ENCODE measurements at places on chromosomes 4 and X.
A peak's percentile ranks its signal among the peaks of the same experiment; 100 is the strongest.

- no peak for DNase-seq
Observed at GRCh38 chr4:121737846-121738554, 27.0 kb downstream of the SMIM43 start.

- DNase-seq: peak; percentile 60
Observed at GRCh38 chr4:34720571-34720970, 1523.7 kb downstream of the ARAP2 start.

GRCh38 chrX:70762285-70762684 is 146.2 kb downstream of the TEX11 start:
- no peak for DNase-seq

DNA sequence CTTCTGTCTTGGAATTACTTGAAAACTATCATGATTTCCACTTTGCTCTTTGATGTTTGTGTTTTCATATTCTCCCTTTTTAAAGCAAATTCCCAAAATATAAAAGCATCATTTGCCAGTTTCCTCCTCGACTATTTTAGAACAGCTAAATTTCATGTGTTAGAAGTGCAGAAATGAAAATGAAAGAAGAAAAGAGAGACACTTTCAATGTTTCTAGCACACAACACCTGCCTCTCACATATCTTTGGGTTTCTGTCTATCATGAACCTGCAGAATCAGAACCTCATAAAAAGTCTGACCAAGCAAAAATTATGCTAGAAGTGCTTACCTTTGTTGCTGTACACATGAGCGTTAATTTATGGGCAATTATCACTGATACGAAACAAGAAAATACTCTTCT is 1.9 kb upstream of the NEUROG2 start:
- DNase-seq: no peak

DNA sequence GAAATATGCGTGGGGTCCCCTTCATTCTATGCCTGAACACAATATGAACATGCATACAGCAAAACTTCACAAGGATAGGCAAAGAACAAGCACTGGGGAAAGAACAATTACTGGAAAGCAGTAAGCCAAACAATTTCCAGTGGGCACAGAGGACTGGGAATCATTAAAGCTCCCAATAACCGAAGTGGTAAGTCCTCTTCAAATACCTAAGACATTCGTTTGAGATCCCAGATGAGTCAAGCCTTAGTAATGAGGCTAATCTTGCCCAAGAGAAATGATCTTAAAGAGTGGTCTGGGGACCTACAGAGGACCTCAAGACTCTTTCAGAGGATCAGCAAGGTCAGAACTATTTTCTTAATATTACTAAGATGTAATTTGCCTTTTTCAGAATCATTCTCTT is 28.6 kb downstream of the ANAPC10 start:
- DNase-seq: peak; percentile 66

DNA sequence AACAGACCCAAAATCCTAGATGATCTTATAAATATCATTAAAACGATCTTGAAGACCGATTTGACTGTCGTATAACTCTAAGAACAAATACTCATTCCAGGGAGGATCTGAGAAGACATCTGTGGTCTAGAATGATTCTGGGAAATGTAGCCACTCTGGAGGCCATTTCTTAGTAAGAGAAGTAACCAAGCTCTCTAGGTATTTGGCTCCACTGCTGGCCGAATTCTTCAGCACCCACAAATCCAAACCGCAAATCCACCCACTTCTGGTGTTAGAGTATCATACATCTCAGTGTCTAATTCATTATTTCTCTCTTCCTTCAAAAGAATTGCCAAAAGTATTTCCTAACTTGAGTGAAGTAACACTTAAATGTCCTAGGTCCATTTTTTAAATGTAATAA is 23.9 kb downstream of the KLHL5 start:
- peak; percentile 85 for DNase-seq

GRCh38 chrX:41630091-41630490 is 58.7 kb upstream of the GPR34 start:
- DNase-seq: no peak

GRCh38 chr4:53935780-53936179 is 128.6 kb downstream of the CHIC2 start:
- DNase-seq: peak; percentile 84

- DNase-seq: peak; percentile 52
Observed at GRCh38 chrX:24846550-24847150, 152.9 kb downstream of the POLA1 start.

DNA sequence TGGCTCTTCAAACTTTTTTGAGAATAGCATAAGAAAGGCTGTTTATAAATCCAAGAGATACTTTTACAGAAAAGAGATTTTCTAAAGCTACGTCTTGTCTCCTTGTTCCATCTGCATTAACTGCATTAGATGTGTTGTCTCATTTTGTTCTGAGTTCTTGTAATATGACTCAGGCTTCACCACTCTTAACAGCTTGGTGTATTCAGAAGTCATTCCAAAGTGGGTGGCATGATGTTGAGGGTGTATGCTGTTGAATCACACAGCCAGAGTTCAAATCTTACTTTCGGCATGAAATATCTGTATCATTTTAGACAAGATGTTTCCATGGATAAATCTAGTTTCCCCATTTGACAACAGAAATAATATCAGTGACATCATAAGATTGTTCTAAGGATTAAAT is 30.1 kb downstream of the SYTL5 start:
- peak; percentile 49 for DNase-seq

- peak; percentile 36 for DNase-seq
Observed at GRCh38 chr4:166153548-166153947, 280.5 kb downstream of the TLL1 start.
